ENCODE measurements at places on chromosomes 16 and 17.
A peak's percentile ranks its signal among the peaks of the same experiment; 100 is the strongest.

DNA sequence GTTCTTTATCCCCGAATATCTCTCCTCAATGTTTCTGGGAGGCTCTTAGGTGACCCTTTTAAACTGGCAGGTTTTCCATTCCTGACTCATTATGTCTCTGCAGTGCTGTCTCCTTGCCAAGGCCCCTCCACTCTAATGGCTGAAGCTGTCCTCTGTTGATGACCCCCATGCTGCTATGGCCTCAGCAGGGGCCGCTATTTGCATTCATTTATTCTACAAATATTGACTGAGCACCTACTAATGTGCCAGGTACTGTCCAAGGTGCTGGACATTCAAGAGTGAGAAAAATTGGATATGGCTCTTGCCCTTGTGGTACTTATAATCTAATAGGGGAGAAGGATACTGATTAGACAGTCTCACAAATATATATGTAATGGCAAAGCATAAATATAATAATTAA lies 55.4 kb downstream of the GP2 start:
- DNase-seq = no peak

GRCh38 chr16:86774931-86775330 lies 196.6 kb downstream of the FOXL1 start:
- DNase-seq = no peak

GRCh38 chr16:50612849-50613198 lies 64.6 kb downstream of the NKD1 start:
- DNase-seq = no peak

DNA sequence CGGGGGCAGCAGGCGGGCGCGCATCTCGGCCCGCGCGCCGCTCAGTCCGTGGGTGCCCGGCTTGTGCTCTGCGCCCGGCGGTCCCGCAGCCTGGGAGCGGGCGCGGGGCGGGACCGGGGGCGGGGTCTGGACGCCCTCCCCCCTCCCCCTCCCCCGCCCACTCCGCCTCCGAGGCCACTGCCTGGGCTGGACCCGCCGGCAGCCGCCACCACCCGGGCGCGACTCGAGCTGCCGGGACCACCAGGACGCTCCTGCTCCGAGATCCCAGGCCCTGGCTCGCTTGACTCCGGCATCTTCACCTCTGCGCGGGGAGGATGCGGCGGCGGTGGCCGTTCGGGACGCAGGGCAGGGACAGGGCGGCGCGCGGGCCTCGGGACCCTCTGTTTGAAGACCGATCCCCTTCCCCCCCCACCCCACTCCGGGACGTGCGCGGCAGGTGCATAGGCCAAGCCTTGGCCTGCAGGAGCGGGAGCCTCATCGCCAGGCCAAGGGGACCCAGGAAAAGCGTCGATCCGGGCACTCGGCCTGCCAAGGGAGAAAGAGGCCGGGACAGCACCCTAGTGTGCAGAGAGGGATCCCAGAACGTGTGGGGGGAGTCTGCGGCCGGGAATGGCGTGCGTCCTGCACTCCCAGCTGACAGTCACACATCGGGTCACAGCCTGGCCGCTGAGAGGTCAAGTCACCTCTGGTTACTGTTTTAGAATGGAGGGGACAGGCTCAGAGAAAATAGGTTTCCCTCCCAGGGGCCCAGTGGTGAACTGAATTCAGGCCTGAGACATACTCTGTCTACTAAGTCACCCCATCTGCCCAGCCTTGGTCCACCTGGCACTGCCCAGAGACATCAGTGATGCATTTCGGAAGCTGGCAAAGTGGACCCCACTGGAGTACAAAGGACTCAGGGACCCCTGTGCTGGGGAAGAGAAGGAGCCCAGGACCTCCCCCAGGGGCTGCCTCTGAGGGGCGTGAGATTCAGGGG lies at the start of gene HS3ST6:
Gene HS3ST6, minus strand, starts transcription at position 65 of the 976 bp plus-strand sequence. CDS start 92 bp downstream, outside the sequence.
- DNase-seq = no peak

- DNase-seq = no peak
These were observed 9.9 kb downstream of the RARA start for GRCh38 chr17:40318830-40319391.

GRCh38 chr16:8850279-8850885 lies 18.4 kb downstream of the CARHSP1 start:
- peak; percentile 77 for DNase-seq

DNA sequence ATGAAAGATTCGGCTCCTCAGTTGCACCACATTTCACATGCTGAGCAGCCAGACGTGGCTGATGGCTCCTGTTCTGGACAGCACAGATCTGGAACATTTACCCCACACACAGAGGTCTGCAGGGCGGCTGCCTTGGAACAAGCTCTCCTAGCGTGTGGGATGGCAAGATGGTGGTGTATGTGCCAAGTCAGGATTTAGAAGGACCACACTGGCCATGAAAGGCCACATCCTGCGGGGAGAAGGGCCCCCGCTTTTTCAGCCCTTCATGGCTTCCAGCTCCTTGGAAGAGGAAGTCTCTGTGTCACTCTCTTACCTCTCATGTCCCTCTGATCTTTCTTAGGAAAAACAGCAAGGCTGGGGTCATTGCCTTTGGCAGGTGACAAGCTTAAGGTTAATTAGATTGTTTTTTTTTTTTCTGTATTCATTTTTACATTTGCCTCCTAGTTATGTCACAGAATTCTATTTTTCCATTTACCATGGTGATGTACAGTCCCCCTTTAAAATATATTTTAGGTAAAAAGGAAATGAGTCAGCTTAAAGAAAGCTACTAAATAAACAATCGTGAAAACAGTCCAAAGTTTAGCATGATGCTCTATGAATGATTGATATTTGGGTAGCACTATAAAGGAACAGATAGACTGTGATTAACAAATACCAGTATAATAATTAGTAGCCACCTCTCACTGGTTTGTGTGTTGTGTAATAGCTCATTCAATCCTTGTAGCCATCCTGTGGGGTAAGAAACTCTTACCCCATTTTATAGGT lies 396.6 kb downstream of the CPPED1 start:
- DNase-seq = no peak

GRCh38 chr16:84724606-84725309 lies 25.0 kb downstream of the USP10 start:
- DNase-seq = no peak

DNA sequence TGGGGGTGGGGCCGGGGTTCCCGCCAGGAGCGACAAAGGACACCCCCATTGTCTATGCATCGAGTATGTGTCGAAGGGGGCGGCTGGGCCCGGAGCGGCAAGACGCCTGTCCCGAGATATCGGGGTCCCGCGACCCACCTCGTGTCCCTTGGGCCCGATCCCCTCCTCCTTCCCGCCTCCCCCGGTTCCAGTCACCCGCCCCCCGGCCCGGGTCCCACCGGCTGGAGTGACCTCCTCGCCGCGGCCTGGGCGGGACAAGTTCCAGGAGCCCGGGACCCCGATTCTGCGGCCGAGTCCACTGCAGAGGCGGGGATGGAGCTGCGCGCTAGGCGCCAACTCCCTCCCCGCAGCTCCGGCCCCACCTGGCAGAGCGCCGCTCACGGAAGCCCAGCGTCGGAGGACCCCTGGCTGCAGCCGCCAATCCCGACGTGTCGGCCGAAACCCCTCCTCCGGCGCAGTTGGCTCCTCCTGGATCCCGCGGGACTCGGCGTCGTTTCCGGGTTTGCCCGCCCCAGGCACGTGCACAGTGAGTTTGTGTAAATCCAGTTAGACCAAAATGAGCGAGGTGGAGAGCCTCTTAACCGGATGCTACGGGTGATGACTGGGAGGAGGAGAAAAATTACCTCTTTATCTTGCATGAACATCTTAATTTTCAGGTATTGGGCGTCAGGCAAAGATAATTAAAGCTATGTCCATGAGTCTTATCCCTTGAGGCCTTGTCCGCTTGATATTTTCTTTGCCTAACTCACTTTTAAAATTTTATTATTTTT lies at the start of gene NMRAL1:
Gene NMRAL1, minus strand, starts transcription at position 434 of the 770 bp plus-strand sequence. CDS start 493 bp downstream, outside the sequence.
- peak; percentile 89 for DNase-seq

GRCh38 chr16:84412262-84412661 lies 43.9 kb downstream of the ATP2C2 start:
- no peak for DNase-seq

DNA sequence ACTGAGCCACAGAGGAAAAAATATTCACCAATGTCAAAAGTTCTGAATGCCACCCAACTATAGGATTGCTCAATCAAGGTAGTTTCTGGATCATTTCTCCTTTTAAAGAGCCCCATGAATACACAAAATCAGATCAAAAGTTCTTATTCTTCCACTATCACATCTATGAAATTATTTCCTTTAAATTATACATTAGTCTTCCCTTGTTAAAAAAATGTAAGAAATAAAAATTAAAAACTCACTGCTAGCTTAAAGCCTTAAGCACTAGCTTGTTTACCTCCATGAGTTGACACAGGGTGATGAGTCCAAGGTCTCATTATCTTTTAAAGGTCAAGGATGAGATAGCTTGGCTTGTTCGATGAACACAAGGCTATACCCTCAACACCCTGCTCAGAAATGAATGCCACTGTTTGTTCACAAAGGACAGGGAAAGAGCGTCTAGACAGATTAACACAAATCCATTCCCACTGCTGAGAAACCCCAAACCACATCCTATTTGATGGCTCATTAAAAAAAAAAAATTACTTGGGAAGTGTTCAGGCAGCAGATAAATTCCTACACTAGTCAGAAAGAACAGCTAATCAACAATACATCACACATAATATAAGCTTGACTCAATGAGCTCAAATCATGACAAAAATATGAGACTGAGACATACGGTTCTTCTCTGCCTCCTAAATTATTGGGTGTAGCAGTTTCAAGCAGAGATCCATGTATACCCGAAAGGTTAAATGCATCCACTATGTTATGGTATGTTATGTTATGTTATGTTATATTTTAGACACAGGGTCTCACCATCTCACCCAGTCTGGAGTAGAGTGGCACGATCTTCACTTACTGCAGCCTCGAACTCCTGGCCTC lies 118.9 kb downstream of the PARN start:
- peak; percentile 22 for DNase-seq

- no peak for DNase-seq
These were observed 25.6 kb upstream of the RMI2 start for GRCh38 chr16:11319529-11320146.

GRCh38 chr17:63609816-63610573 lies 9.3 kb downstream of the TACO1 start:
- no peak for DNase-seq

- no peak for DNase-seq
These were observed 7.0 kb upstream of the ANKRD40CL start for GRCh38 chr17:50774225-50774803.

GRCh38 chr17:40251576-40251975 lies 32.5 kb downstream of the WIPF2 start:
- DNase-seq = peak; percentile 58
